ENCODE measurements at places on chromosomes 4 and X. TPM values are rescaled to one million over a fixed set of nuclear protein-coding genes. Genes with fewer than 3 reads are reported as not detected.

ZBTB49 gene
- 6.9 TPM for polyA plus RNA-seq

SNCA gene
- polyA plus RNA-seq, result 4.8 TPM

COL25A1 gene
- not detected for polyA plus RNA-seq

UBA1 gene
- polyA plus RNA-seq, result 205 TPM

SPIN2B gene
- polyA plus RNA-seq, result 17.1 TPM

ZNF630 gene
- 1.1 TPM for polyA plus RNA-seq

LRCH2 gene
- polyA plus RNA-seq, result not detected

DNA sequence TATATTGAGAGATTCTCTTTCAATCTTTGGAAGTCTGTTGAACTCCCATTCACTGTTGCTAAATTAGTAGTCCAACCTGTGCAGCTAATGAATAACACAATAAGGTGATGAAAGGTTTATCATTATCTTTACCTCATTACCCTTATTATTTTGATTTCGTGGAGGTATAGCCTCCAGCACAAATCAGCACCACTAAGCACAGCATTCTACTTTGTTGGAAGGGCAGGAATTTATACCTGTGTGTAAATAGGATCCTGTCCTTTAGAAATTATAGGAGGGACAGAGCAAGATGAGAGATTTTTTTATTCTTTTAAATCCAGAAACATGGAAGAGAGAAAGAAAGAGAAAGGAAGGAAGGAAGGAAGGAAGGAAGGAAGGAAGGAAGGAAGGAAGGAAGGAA lies 454.1 kb downstream of the PDGFC start:
- no peak for DNase-seq

- DNase-seq, result no peak
Observed at GRCh38 chr4:15398001-15398400, 29.8 kb upstream of the C1QTNF7 start.

DNA sequence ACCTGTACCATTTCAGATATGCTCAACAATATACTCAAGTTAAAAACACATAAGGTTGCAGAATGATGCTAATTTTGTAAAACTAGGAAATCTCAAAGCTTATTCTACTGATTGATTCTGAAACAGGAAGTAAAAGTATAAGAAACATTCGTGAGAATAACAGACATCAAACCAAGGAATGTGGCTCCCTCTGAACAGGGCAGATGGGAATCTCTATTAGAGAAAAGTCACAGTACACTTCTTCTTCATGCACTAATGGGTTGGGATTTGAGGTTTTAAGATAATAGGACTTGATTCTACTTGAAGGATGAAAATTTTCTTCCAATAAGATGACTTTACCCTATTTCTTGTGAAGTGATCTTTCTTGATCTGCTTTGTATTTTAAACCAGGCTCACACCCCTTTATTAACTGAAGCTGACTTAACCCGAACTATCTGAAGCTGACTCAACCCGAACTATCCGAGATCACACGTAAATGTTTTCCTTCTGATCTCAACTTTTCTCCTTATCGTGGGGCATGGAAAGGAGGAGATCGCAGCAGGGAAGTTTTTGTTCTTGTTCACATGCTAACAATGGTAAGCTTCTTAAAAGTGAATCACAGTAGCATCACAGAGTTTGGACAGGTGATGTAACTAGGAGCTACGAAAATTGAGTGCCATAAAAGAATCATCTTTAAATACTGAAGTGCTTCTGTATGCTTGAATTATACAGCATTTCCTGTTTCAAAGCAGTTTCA lies 363.1 kb upstream of the ZFP42 start:
- no peak for DNase-seq

DNA sequence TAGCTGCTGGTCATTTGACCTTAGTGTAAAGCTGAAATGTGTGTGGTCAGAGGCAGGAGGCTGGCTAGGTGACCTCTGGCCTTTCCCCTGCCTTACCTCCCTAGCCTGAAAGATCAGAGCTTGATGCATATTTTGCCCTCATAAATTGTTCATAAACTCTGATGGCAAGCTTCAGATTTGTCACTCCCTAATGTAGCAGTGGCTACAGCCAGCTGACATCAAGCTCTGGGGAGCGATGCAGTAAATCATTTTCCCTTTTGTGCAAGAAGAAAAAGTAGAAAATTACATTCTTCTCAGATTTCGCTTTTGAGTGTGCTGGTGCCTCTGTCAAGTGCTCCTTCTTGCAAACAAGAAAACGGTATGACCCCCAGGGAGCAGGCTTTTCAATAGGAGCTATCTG lies 87.7 kb upstream of the MAGEA4 start:
- no peak for DNase-seq

DNA sequence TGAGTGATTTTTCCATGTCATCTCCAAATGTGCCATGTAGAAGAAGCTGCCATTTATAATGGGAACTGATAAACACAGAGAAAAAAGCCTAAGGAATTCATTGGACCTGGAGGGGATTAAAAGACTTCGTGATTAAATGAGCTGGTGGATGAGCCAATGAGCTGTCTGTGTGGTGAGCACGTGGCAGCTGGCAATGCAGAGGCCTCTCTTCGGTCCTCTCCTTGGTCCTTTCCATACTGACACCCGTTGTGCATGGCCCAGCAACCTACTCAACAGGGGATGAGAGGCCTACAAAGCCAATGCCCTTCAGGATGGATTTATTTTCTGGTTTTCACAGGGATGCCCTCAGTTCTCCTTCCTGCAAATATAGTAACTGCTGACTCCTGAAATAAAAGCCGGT lies 87.7 kb upstream of the STS start:
- no peak for DNase-seq

DNA sequence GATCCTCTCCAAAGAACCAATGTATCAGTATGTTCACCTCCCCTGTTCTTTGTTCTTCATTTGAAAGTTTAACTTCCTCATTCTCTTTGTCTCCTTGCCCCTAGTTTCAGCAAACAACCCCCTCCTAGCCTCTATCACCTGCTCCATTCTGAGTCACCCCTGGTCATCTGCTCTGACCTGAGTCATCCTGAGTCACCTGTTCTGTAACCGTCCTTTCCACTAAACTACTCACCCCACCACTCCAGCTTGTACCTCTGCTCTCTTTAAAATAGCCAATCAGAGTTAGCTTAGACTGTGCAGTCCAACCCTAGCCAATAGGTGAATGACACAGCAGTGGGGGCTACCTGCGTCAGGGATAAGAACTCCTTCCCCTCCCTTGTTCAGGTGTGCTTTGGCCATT lies 249.8 kb upstream of the AADAT start:
- DNase-seq, result no peak

DNA sequence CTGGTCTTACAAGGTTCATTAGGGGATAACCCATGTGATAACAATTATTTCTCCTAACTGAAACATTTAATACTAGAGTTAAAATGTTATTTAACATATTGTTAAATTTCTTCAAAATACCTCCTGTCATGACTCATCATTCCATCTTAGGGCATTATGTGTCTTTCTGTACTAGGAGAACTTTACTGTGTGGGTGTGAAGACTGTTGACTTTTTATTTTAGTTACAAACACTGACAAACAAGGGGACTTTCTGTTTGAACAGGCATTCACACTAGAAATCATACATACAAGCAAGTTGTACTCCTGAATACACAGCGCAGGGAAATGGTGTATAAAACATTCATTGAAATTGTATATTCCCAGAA lies 175.9 kb downstream of the FBXW7 start:
- no peak for DNase-seq

- no peak for DNase-seq
Observed at GRCh38 chr4:158008551-158009218, 164.1 kb downstream of the GASK1B start.
